ENCODE measurements at places on chromosomes 4 and X. TPM values are rescaled to one million over a fixed set of nuclear protein-coding genes. Genes with fewer than 3 reads are reported as not detected.

Gene CC2D2A
- total RNA-seq, result 9.6 TPM

Gene HPGD
- 50.5 TPM for total RNA-seq

Gene OGT
- total RNA-seq, result 61.7 TPM

Gene ZNF41
- total RNA-seq, result 4.2 TPM

Gene IL2
- not detected for total RNA-seq

Gene ADAM29
- total RNA-seq, result not detected

Gene CCNB3
- 0.36 TPM for total RNA-seq

Gene HS3ST1
- 18.7 TPM for total RNA-seq

Gene CD38
- 2.6 TPM for total RNA-seq

Gene CD99
- total RNA-seq, result 100 TPM

Gene XAGE1A
- total RNA-seq, result not detected

Gene TMSB15A
- total RNA-seq, result not detected

Gene SPANXN3
- total RNA-seq, result not detected

Gene RPA4
- total RNA-seq, result 0.64 TPM

Gene PNMA6F
- total RNA-seq, result not detected

Gene SHROOM4
- 1.7 TPM for total RNA-seq

Gene PDZD11
- total RNA-seq, result 44.7 TPM

Gene NPY1R
- total RNA-seq, result 0.16 TPM

Gene HSPA4L
- 35.5 TPM for total RNA-seq

Gene PCSK1N
- total RNA-seq, result 0.36 TPM

Gene CACNA1F
- total RNA-seq, result 0.28 TPM

Gene TMPRSS11A
- 62.3 TPM for total RNA-seq

Gene MAGED4B
- total RNA-seq, result 1.8 TPM

Gene ADH1C
- 0.64 TPM for total RNA-seq

Gene NDP
- total RNA-seq, result not detected

Gene RTL3
- total RNA-seq, result not detected

Gene CHRDL1
- total RNA-seq, result 1.7 TPM

Gene VSIG4
- 2.9 TPM for total RNA-seq

Gene SERPINA7
- total RNA-seq, result not detected

Gene GUCY1B1
- total RNA-seq, result 0.96 TPM

Gene SLIT2
- 2.5 TPM for total RNA-seq

Gene TIGD4
- 0.08 TPM for total RNA-seq

Gene IGSF1
- 0.08 TPM for total RNA-seq

Gene NKX3-2
- total RNA-seq, result not detected

Gene CT45A1
- total RNA-seq, result not detected

Gene HS6ST2
- total RNA-seq, result 8.5 TPM

Gene MMRN1
- 6.8 TPM for total RNA-seq

Gene BST1
- 0.80 TPM for total RNA-seq

Gene RAB39B
- total RNA-seq, result not detected

Gene ODAPH
- total RNA-seq, result 0.12 TPM

Measured in esophagus mucosa (tissue), 1 donor.